SJCRH30 (cell line): ENCODE measurements at places on chromosomes 12 and 14.

DNA sequence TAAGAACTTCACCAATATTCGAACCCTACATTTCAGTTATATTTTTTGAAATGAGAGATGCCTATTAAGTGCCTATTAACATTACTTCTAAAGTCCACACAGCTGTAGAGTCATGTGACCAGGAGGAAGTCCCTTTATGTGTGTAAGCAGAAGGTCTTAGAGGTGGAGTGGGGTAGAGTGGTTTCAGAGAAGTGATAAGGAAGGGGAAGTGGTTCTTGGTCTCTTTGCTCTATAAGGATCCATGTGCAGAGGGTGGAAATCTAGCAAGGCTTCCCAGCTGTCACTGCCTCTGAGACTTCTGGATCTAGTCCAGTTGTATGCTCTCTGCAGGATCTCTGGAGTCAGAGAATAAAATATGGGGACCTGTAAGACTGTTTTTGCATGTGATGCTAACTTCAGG lies 673.9 kb downstream of the FLRT2 start:
- DNase-seq = no peak

GRCh38 chr14:99067141-99067920 lies 204.7 kb downstream of the BCL11B start:
- DNase-seq = no peak

- no peak for DNase-seq
Observed at GRCh38 chr14:65588426-65589140, 176.1 kb downstream of the FUT8 start.

GRCh38 chr12:86681060-86681459 lies 424.9 kb upstream of the MGAT4C start:
- DNase-seq = no peak

DNA sequence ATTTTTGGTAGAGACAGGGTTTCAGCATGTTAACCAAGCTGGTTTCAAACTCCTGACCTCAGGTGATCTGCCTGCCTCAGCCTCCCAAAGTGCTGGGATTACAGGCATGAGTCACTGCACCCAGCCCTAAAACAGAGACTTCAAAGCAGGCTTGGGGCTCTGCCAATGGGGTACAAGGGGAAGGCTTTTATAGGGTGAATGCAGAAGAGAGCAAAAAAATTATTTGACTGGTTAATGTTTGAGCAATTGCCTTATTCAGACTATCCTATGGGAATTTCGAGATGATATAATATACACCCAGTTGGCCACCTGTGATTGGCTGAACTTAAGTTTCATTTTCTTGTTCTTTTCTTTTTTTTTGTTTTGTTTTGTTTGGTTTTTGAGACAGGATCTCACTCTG lies 31.5 kb upstream of the ACTN1 start:
- no peak for DNase-seq

DNA sequence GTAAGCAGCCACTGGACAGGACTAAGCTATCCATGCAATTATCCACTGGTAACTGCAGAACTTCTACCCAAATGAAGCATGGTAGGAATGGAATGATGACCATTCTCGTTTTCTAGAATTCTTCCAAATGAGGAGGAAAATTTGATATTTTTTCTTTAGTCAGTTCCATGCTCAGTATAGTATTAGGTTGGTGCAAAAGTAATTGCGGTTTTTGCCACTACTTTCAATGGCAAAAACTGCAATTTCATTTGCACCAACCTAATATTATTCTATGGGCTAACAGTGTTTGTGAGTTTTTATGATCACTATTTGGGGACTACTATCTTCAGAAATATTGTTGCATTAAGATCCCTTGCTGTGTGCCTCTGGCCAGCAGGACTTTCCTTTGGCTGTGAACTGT lies 42.9 kb upstream of the PELI2 start:
- no peak for DNase-seq
